IMR-90 (cell line): ENCODE measurements at places on chromosomes 13 and 19.

- peak; percentile 18 for DNase-seq
Measured at GRCh38 chr13:95480791-95481780, 71.4 kb upstream of the CLDN10 start.

GRCh38 chr19:10286803-10287737, at the start of gene ICAM4:
ICAM4 (plus strand) TSS chr19:10286955; CDS start chr19:10287013, 58 bp downstream.
- DNase-seq = peak; percentile 29

GRCh38 chr13:57899096-57899495, 267.6 kb downstream of the PCDH17 start:
- DNase-seq = no peak

DNA sequence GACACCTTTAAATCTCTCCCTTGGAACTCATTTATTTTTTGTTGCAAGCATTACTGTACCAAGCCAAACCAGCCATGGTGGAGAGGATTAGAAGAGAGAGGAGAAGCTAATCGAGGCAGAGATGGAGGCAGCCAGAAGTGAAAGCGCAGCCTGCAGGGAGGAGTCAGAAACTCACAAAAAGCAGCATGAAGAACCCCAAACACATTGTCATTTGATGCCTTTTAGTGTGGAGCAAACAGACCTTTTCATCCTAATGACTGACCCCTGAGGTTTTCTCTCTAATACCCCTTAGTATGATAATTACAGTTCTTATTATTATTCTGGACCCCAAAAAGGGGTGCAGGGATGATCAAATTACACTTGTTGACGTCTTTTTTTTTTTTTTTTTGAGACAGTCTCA, 62.5 kb downstream of the TNFRSF19 start:
- no peak for DNase-seq

DNA sequence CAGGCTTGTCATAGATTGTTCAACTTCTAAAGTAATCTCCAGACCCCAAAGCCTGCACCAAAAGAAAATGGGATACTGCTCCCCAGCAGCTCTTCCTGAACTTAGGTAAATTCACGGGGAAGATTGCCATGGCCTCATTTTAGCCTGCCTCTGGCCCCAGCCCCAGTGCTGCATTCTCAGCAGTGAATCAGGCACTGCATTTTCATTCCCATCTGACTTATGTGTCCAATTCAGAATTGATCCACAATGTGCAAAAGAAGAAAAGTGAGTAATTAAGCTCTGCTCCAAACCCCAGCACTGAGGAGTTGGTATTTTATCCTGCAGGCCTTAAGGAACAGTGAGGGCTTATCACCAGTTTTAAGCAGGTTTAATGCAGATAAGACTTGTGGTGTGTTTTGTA, 176.4 kb downstream of the KCTD12 start:
- peak; percentile 36 for DNase-seq

DNA sequence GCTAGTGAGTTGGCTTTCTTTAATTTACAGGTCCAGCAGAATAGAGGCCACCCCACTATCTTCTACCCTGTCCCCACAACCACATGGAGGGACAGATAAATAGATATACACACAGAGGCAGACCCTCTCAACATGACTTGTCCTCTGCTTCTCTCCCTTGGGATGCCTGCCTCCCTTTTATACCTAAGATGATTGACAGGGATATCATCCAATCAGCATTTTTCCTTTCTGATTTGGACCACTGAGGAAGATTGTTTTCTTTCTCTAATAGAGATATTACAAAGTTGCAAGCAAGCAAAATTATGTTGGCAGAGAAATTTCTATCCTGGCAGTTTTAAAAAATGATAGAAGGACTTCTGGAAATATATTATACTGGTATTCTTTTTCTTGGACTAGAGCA, 35.8 kb downstream of the STOML3 start:
- DNase-seq = no peak

DNA sequence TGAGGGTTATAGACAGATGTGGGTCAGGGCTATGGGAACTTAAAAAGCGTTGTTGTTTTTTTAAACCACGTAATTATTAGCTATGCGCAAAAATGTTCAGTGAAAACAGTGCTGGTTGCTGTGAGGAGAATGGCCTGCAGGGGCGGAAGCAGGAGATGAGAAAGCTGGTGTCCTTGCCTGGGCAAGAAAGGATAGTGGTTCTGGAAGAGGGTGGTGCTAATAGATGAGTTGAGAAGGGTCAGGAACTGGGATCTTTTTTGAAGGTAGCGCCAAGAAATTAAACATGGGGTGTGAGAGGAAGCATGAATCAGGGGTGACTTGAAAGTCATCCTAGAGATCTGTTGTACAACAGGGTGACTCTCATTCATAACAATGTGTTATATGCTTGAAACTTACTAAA, 4.8 kb upstream of the SMG9 start:
- peak; percentile 55 for DNase-seq

- DNase-seq = no peak
Measured at GRCh38 chr13:38264363-38265131, 85.1 kb upstream of the UFM1 start.

- DNase-seq = no peak
Measured at GRCh38 chr19:38664503-38665211, 17.2 kb downstream of the ACTN4 start.

GRCh38 chr19:13917888-13918406, 11.9 kb downstream of the CC2D1A start:
- no peak for DNase-seq

- DNase-seq = no peak
Measured at GRCh38 chr13:113359571-113359970, 4.4 kb downstream of the GRTP1 start.

- no peak for DNase-seq
Measured at GRCh38 chr19:5676105-5676771, 4.1 kb downstream of the MICOS13 start.

GRCh38 chr13:111469916-111470506, 149.6 kb downstream of the TEX29 start:
- DNase-seq = no peak

DNA sequence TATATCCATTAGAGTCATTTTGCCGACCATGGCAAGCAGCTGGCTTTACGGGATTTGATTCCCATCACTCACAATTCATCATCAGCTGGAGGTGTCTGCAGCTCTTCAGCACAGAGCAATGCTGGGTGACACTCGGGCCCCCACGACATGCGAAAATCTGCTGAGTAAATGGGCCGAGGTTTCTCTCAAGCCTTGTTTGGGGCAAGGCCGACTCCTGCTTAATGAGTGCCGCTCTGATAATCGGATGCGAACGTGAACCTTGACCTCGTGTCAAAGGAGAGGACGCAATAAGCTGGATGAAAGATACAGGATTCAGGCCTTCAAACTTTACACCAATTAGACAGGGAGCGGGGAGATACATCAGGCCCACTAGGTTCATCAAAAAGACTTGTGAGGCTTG, 65.2 kb downstream of the GGACT start:
- DNase-seq = no peak

DNA sequence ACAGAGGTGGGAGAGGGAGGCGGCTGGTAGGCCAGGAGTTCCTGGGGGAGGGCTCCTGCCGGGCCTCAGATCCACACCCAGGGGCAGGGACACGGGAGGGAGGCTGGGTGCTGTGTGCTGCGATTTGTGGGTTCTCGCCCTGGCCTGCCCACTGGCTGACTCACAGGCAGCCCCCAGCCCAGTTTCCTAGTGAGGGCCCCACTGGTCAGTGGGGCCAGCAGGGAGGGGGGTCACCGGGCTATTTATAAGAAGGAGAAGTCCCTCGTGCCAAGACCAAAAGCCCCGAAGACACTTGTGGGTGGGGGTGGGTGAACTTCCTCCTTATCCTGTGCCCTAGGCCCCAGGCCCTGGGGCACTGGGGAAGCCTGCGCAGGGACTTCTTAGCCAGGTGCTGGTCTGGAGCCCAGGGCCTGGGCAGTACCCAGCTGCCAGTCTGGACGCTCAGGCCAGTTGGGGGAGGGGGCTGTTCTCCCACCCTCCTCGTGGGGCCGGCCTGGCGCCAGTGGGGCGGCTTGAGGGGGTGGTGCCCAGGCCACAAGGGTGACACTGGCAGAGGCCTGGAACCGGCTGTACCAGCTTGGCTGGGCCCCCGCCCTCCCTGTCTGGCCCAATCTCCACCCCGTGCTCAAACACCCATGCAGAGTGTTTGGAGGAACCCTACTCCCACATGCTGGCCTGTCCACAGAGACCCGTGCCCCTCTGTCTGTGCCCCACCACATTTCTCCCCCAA, 5.0 kb upstream of the JUNB start:
- DNase-seq = no peak

DNA sequence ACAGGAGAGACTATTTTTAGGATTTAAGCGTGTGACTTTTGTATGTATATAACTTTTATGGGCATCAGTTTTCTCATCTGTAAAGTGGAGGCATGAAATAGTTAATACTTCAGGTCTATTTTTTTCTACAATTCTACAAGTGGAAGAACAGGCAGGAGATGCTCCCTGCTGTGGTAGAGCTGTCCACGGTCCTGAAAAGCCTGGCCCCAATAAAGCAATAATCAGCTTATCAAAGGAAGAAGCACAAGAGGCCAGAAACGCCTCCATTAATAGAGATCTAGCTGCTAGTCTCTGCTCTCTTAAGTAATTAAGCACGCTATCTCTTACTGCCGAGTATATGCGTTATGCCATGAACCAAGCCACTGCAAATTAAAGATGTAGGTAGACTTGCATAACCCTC, 28.0 kb upstream of the WASF3 start:
- peak; percentile 74 for DNase-seq

DNA sequence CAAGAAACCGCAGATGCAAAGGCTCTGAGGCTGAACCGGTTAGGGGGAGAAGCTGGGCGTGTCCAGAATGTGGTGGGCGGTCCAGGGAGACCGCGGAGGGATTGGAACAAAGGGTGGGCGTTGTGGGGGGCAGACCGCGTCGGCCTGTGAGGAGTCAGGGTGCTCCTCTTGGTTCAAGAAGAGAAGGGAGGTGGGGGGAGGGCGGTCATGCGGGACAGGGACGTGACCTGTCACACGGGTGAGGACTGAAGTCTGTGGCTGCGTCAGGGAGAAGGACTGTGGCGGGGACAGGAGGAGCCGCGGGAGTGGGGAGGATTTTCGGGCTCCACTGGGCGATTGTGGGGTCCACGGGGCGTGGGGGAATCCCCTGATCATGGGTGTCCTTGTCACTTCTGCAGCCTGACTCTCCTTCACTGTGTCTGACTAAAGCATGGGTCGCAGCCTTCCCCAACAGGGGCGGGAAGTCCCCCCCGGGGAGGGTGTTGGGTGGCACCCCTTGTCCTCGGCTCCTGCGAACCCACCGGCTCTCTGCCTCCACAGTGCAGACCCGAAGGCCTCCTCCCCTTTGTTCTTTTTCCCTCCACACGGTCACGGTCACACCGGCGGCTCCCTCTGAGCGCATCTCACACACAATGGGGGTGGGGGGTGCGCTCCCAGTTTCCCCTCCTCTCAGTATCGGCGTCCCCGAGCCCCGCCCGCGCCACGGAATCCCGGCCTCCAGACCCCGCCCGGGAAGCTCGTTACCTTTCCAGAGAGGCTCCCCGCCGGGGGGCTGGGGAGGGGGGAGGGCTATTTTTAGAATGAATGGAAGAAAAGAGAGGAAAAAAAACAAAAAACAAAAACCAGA, 16.4 kb upstream of the KCNN1 start:
- no peak for DNase-seq

- DNase-seq = no peak
Measured at GRCh38 chr19:39708594-39708993, 4.3 kb downstream of the LGALS14 start.

DNA sequence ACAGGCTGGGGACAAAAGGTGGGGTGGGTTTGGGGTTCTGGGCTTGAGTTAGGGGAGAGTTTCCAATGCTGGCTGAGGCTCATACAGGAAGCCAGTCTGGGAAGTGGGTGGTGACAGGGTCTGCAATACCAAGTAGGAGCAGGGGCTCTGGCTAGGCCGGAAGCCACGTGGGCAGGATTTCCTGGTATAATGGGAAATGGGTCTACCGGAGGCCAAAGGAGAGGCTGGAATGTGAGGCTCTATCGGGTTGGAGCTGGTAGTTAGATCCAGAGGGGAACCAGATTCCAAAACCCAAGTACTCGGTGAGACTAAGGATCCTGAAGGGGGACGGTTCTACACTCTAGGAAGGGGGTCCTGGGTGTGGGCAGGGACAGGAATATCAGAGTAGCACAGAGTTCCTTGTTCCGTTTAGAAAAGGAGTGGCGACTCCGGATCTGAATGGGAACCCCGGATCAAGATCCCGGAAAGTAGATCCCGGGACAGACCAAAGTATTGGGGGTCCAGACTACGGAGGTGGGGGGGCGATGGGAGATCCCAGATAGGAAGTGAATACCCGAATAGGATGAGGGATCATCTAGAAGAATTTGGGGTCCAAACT, 802 bp downstream of the CDC37 start:
- DNase-seq = no peak
